Thoracic aorta (tissue), 2 donors: ENCODE measurements at places on chromosomes 3 and 15. TPM values are rescaled to one million over a fixed set of nuclear protein-coding genes. Genes with fewer than 3 reads are reported as not detected.

DNA sequence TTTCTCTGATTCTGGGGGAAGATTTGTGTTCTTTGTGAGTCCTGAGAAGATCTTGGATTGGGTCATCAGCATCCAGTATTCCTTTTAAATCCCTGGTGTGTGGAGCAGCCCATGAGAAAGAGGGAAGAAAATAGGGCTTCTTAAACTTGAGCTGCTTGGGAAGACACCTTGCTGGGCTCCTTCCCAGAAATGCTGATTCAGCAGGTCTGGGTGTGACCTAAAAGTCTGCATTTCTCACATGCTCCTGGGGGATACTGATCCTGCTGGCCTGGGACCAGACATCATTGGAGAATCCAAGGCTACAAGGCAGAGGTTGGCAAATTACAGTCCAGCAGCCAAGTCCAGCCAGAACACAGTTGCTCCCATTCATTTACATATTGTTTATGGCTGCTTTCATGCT lies 54.1 kb upstream of the CMTM7 start:
- H3K27ac ChIP-seq, result no peak overlapping the region
- H3K36me3 ChIP-seq, result no peaks in the 10 kb centered on the region
- H3K4me1 ChIP-seq, result no peaks in the 10 kb centered on the region
- no peak for DNase-seq
- no peaks in the 10 kb centered on the region for H3K27me3 ChIP-seq

- no peak overlapping the region for H3K27ac ChIP-seq
- no peaks in the 10 kb centered on the region for H3K4me1 ChIP-seq
- no peaks in the 10 kb centered on the region for H3K27me3 ChIP-seq
- no peak overlapping the region for H3K4me3 ChIP-seq
- DNase-seq, result no peak
- H3K36me3 ChIP-seq, result no peaks in the 10 kb centered on the region
Observed at GRCh38 chr3:108548886-108549285, 38.5 kb upstream of the MYH15 start.

DNA sequence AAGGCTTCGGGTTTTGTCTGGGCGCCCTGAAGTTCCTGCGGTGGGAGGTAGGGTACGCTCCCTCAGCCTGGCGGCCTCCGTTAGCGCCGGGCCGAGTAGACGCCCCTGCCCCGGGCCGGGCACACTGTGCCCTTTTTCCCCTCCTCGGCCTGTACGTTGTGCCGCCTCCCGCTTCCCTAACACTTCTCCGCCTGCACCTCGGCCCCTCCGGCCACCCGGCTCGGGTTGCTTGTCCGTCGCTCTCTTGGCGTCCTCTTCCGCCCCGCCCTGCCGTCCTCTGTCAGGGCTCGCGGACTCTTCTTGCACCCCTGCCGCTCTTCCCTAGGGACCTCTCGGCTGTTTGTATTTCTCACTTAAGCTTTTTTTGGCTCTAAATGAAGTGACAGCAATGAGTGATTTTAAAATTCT lies 384 bp downstream of the KNL1 start:
- H3K27me3 ChIP-seq, result no peaks in the 10 kb centered on the region
- peaks cover 16% of the 10 kb centered on the region for H3K4me1 ChIP-seq
- H3K36me3 ChIP-seq, result no peaks in the 10 kb centered on the region
- no peak for DNase-seq
- H3K27ac ChIP-seq, result peak overlapping the region; percentile 92

- no peaks in the 10 kb centered on the region for H3K27me3 ChIP-seq
- H3K27ac ChIP-seq, result no peak overlapping the region
- no peak for DNase-seq
- no peaks in the 10 kb centered on the region for H3K36me3 ChIP-seq
- peaks cover 33% of the 10 kb centered on the region for H3K4me1 ChIP-seq
Observed at GRCh38 chr15:63191895-63192618, 2.7 kb downstream of the RAB8B start.

Gene GRIP2
- total RNA-seq, result 1.5 TPM

Gene CADM2
- total RNA-seq, result not detected

Gene CSPG4
- 263 TPM for total RNA-seq
